Stomach (tissue), 19 donors: ENCODE measurements at places on chromosomes 12 and 14. TPM values are rescaled to one million over a fixed set of nuclear protein-coding genes. Genes with fewer than 3 reads are reported as not detected.

Gene AVPR1A
- total RNA-seq = 2.9 TPM

Gene TMEM52B
- total RNA-seq = not detected

Gene KRT71
- not detected for total RNA-seq

- no peak for DNase-seq
- no peak overlapping the region for H3K4me3 ChIP-seq
- no peaks in the 10 kb centered on the region for H3K27me3 ChIP-seq
- no peaks in the 10 kb centered on the region for H3K4me1 ChIP-seq
- no peak overlapping the region for H3K27ac ChIP-seq
- no peaks in the 10 kb centered on the region for H3K36me3 ChIP-seq
Measured at GRCh38 chr14:52824462-52824861, 33.1 kb upstream of the GNPNAT1 start.

GRCh38 chr12:6376079-6376869 lies 911 bp upstream of the SCNN1A start:
- peak overlapping the region; percentile 92 for H3K27ac ChIP-seq
- no peaks in the 10 kb centered on the region for H3K27me3 ChIP-seq
- peak; percentile 92 for DNase-seq
- peak overlapping the region; percentile 52 for H3K4me3 ChIP-seq
- H3K36me3 ChIP-seq = no peaks in the 10 kb centered on the region

- H3K27me3 ChIP-seq = no peaks in the 10 kb centered on the region
- no peaks in the 10 kb centered on the region for H3K4me1 ChIP-seq
- no peak overlapping the region for H3K27ac ChIP-seq
- no peak for DNase-seq
Measured at GRCh38 chr12:46998811-46999368, 80.5 kb upstream of the PCED1B start.

GRCh38 chr12:94702696-94703095 lies 52.3 kb upstream of the TMCC3 start:
- no peak overlapping the region for H3K4me3 ChIP-seq
- H3K27me3 ChIP-seq = no peaks in the 10 kb centered on the region
- H3K27ac ChIP-seq = no peak overlapping the region
- H3K36me3 ChIP-seq = no peaks in the 10 kb centered on the region

DNA sequence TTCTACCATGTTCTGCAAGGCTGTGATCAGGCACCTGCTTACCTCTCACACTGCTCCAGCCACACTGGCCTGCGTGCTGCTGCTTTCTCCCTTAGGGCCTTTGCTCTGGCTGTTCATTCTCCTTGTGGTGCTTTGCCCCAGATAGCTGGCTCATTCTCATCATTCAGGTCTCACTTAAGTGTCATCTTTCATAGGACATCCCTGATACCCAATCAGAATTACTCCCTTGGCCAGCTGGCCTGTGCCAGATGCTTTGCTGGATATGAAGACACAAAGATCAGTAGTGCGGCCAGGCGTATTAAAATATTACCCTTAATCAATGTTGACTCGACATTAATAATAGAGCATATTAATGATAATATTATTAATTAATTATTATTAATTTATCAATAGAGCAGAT lies 143.8 kb upstream of the FGD4 start:
- H3K4me1 ChIP-seq = no peaks in the 10 kb centered on the region
- H3K27ac ChIP-seq = no peak overlapping the region
- no peaks in the 10 kb centered on the region for H3K36me3 ChIP-seq
- H3K27me3 ChIP-seq = no peaks in the 10 kb centered on the region
- no peak for DNase-seq

GRCh38 chr14:103332143-103332919 lies 1.7 kb upstream of the EIF5 start:
- H3K27me3 ChIP-seq = no peaks in the 10 kb centered on the region
- peak overlapping the region; percentile 100 for H3K27ac ChIP-seq
- peaks cover 13% of the 10 kb centered on the region for H3K4me1 ChIP-seq
- peaks cover 20% of the 10 kb centered on the region for H3K36me3 ChIP-seq
- DNase-seq = peak; percentile 35
- no peak overlapping the region for H3K4me3 ChIP-seq

- peak overlapping the region; percentile 55 for H3K27ac ChIP-seq
- no peak overlapping the region for H3K4me3 ChIP-seq
- DNase-seq = no peak
- H3K36me3 ChIP-seq = no peaks in the 10 kb centered on the region
Measured at GRCh38 chr14:76938092-76938500, 90.4 kb downstream of the IRF2BPL start.
